ENCODE measurements at places on chromosomes 5 and 9. TPM values are rescaled to one million over a fixed set of nuclear protein-coding genes. Genes with fewer than 3 reads are reported as not detected.

PCDHGA12 gene
- total RNA-seq: not detected

CER1 gene
- total RNA-seq: not detected

PCDHB3 gene
- total RNA-seq: 0.05 TPM

KIAA0825 gene
- total RNA-seq: 0.50 TPM
